Activated B cell treated with CpG ODN at 0.5 μM for 24 hours (primary cell): ENCODE measurements at places on chromosomes 1 and 21. TPM values are rescaled to one million over a fixed set of nuclear protein-coding genes. Genes with fewer than 3 reads are reported as not detected.

DNA sequence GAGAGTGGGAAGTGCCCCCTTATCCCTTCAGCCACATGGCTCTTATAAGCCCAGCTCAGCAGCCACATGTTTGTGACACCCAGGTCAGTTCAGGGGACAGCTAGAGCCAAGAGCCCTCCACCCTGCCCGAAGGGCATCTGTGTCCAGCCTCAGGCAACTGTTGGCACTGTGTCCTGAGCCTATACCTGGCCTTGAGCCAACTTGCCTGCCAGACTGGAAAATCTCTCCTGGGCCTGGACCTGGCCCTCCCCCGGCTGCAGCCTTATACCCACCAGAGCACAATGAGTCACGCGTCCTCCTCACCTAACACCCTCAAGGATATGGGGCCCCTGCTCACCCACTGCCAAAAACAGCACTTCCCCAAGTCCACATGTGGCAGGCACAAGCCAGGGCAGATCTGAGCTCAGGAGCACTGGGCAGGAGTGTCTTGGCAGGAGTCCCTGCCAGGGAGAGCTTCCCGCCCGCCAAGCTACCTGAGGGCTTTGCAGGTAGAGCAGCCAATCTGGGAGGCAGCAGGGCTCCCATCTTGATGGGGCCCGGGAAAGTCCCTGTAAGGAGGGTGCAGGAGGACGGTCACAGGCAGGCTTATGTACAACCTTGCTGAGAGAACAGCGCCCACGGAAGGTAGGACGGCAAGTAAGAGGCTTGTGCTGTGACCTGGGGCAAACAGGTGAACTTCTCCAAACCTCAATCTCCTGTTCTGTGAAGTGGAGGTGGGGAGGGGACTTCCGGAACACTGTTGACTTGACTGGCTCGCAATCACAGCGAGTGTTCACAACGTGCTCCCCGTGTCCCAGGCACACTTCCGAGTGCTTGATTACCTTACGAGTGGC lies 19.8 kb upstream of the HSPG2 start:
- no peak overlapping the region for H3K4me3 ChIP-seq
- DNase-seq, result no peak
- peaks cover 7% of the 10 kb centered on the region for H3K27me3 ChIP-seq
- no peaks in the 10 kb centered on the region for H3K36me3 ChIP-seq

DNA sequence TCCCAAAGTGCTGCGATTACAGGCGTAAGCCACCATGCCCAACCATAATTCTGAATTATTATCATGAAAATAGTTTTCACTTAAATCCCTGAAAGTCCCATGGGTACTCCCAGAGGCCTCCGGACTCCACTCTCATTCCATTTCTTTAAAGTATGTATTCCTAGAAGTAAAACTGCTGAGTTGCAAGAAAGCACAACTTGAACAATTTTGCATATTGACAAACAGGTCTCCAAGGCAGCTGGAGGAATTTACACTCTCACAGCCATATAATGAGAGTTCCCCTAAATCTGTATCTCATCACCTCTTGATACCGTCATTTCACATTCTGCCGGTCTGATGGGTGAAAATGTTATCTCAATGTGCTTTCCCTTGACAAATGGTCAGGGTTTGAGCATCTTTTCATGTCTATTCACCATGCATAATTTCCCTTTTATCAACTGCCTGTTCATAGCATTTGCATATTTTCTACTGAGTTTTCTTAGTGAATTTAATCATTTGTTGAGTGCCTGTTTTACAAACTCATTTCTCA lies 129.4 kb downstream of the SMYD3 start:
- H3K27me3 ChIP-seq, result no peaks in the 10 kb centered on the region
- no peaks in the 10 kb centered on the region for H3K4me1 ChIP-seq
- DNase-seq, result no peak
- H3K36me3 ChIP-seq, result no peaks in the 10 kb centered on the region
- no peak overlapping the region for H3K27ac ChIP-seq

The MIXL1 gene
- 0.75 and 0.93 TPM in 2 replicates for total RNA-seq

- no peak overlapping the region for H3K27ac ChIP-seq
- H3K4me1 ChIP-seq, result no peaks in the 10 kb centered on the region
Measured at GRCh38 chr1:183279835-183280234, 93.8 kb downstream of the LAMC2 start.

The TESK2 gene
- total RNA-seq, result 11.7 and 12.2 TPM in 2 replicates

The HCRTR1 gene
- not detected in 2 replicates for total RNA-seq

DNA sequence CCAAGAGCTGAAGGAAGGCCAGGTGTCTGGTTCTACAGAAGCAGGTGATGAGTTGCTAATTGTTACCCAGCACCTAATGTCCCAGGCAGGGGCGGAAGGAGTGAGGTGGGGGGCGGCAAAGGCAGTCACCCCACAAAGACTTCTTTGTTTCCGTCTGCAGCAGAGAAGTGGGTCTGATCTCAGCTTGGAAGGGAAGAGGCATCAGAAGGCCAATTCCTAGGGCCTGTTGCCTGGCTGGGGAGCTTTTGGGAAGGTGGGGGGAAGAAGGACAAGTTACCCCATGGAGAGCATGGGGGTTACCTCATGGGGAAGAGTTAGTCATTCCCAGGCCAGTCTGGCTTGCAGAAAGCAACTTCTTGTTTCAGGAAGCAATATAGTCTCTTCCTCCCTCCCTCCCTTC lies 10.9 kb downstream of the IGSF21 start:
- H3K27ac ChIP-seq, result no peak overlapping the region
- H3K4me1 ChIP-seq, result no peaks in the 10 kb centered on the region
- H3K27me3 ChIP-seq, result peaks cover 43% of the 10 kb centered on the region
- no peaks in the 10 kb centered on the region for H3K36me3 ChIP-seq
- DNase-seq, result no peak

DNA sequence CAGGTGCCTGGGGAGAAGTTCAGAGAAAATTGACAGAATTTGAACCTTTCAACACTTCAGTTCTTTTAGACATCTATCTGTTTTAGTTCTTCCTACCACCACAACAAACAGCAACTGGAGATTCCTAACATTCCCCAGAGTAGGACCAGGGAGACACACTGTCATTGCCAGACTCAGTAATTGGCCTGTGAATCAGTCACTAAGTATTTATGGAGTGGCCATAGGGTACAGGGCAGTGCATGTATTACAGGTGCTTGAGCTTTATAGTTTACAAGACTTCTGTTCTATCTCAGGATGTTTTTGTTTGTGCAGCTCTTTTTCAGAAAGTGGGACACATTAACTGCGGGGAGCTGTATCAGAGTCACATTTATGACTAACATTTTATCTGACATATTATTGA lies 1.7 kb downstream of the CDC14A start:
- H3K36me3 ChIP-seq, result peaks cover 36% of the 10 kb centered on the region
- H3K4me3 ChIP-seq, result peak overlapping the region; percentile 99
- no peaks in the 10 kb centered on the region for H3K27me3 ChIP-seq
- no peak for DNase-seq
- H3K27ac ChIP-seq, result peak overlapping the region; percentile 94

GRCh38 chr1:22123901-22124404 lies 18.9 kb downstream of the WNT4 start:
- peaks cover 15% of the 10 kb centered on the region for H3K4me1 ChIP-seq
- no peaks in the 10 kb centered on the region for H3K27me3 ChIP-seq
- no peak overlapping the region for H3K27ac ChIP-seq
- H3K36me3 ChIP-seq, result peaks cover 21% of the 10 kb centered on the region

DNA sequence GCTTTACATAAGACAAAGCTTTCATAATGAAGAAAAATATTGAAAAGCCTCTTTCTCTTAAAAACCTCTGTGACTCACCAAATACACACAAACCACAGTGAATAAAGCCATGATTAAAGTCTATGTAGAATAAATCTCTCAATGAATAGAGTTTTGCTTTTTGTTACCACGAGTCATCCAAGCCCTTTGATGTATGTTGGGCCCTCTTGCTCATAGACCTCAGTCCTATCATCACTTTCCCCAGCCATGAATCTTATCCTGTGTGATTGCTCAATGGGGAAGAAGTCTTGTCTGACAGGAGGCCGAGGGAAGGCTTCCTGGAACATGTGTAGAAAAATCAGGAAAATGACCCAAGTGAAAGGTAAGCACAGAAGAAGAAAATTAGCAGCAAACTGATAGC lies 60.8 kb downstream of the NGF start:
- H3K27me3 ChIP-seq, result peaks cover 2% of the 10 kb centered on the region
- no peak overlapping the region for H3K27ac ChIP-seq
- H3K4me3 ChIP-seq, result no peak overlapping the region
- DNase-seq, result no peak
- H3K36me3 ChIP-seq, result no peaks in the 10 kb centered on the region
- H3K4me1 ChIP-seq, result no peaks in the 10 kb centered on the region

DNA sequence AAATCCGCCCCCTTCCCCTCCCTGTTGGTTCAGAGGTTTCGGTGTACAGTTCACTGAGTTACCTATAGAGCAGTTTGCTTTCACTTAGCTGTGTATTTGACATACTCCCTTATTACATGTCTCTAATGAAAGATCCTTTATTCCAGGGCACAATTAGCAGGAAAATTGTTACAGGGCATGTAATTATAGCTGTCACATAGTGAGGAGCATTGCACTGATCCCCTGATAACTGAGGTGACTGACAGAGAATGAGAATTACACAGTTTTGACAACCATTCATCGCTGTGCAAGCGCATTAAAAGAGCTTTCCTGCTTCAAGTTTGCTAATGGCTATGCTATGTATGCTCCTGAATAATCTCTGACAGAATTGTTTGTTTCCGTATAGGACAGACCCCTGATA lies 26.9 kb downstream of the DAP3 start:
- H3K27me3 ChIP-seq, result no peaks in the 10 kb centered on the region

The RPAP2 gene
- total RNA-seq, result 27.1 and 31.7 TPM in 2 replicates

- H3K27ac ChIP-seq, result no peak overlapping the region
- H3K4me1 ChIP-seq, result peaks cover 10% of the 10 kb centered on the region
- no peak for DNase-seq
- peaks cover 46% of the 10 kb centered on the region for H3K27me3 ChIP-seq
- no peaks in the 10 kb centered on the region for H3K36me3 ChIP-seq
Measured at GRCh38 chr1:47532921-47533792, 95.3 kb downstream of the FOXD2 start.

DNA sequence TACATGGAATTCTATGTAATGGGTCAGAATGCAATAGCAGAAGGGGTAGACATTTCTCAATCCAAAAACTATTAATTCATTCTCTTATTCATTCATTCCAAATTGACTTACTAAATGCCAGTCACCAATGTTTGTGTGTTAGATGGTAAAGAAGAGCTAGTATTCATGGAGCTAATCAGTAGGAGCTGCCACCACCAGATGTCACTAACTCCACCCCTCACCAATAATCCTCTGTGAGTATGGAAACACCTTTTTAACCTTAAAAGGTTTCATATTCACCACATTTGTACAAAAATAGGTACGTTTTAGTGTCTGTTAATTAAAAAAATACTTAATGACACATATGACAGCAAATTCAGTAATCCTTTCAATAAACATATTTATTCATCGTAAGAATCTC lies 131.8 kb upstream of the PKN2 start:
- H3K27me3 ChIP-seq, result no peaks in the 10 kb centered on the region
- DNase-seq, result no peak
- no peak overlapping the region for H3K27ac ChIP-seq
- no peak overlapping the region for H3K4me3 ChIP-seq

The HSD3B2 gene
- total RNA-seq, result not detected in 2 replicates

The LHX8 gene
- not detected in 2 replicates for total RNA-seq

The TRIM46 gene
- 1.2 and 1.9 TPM in 2 replicates for total RNA-seq

DNA sequence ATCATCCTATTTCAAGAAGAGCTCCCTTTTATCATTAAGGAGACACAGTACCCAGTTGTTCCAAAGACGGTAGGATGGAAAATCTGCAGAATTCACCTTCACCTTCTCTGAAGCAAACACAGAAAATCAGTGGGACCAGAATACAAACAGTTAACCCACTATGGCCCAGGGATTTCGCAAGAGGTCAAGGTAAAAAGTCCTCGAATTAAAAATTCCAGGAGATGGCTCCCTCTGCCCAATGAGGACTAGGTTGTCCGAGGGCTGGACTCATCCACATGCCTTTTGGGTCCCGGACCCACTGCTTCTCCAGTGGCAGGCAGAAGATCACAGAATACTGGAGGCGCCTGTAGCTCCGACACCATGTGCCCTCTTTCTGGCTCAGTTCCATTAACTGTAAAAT lies 42.9 kb downstream of the RCAN1 start:
- H3K4me1 ChIP-seq, result peaks cover 7% of the 10 kb centered on the region
- no peak overlapping the region for H3K4me3 ChIP-seq
- DNase-seq, result no peak
- H3K27ac ChIP-seq, result no peak overlapping the region

The WDR64 gene
- total RNA-seq, result 0.34 and 0.58 TPM in 2 replicates

The OR2G3 gene
- not detected in 2 replicates for total RNA-seq

DNA sequence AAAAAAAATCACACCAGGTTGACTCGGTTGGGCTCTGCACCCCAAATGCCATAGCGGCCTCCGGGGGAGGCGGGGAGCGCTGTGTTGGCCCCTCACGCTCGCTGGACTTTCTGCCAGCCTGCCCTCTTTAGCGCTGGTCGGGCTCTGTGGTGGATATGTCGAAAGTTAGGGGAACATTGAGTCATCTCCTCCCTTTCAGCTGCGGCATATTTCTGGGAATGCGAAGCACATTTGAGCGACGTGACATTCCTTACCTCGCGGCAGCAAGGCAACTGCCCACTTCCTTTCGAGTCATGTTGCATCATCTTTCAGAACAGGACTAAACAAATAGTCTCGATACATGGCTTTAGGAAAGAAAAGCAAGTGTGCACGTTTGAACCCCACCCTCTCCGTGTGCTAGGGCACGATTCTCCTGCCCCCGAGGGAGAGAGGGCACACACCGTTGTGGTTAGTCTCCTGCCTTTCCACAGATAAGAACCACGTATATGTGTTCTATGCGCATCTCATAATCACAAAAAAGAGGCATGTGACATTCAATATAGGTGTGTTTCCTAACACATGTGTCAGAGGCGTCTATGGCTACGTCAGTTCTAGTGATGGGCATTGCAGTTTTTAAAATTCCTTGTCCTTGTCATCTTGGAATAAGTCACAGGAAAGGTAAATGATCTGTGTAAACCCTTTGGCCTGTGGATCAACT lies 105.9 kb upstream of the SLC45A1 start:
- H3K4me3 ChIP-seq, result no peak overlapping the region
- peaks cover 46% of the 10 kb centered on the region for H3K27me3 ChIP-seq
- no peak for DNase-seq

- no peaks in the 10 kb centered on the region for H3K36me3 ChIP-seq
- no peaks in the 10 kb centered on the region for H3K4me1 ChIP-seq
- H3K27me3 ChIP-seq, result peaks cover 3% of the 10 kb centered on the region
- no peak for DNase-seq
Measured at GRCh38 chr1:14679027-14679688, 80.7 kb downstream of the KAZN start.

- H3K36me3 ChIP-seq, result no peaks in the 10 kb centered on the region
- no peaks in the 10 kb centered on the region for H3K27me3 ChIP-seq
- DNase-seq, result no peak
- H3K27ac ChIP-seq, result no peak overlapping the region
- no peak overlapping the region for H3K4me3 ChIP-seq
Measured at GRCh38 chr1:165862448-165862847, 35.0 kb downstream of the UCK2 start.

GRCh38 chr1:60891765-60892164 lies 190.6 kb upstream of the NFIA start:
- no peaks in the 10 kb centered on the region for H3K36me3 ChIP-seq
- no peak for DNase-seq
- no peaks in the 10 kb centered on the region for H3K4me1 ChIP-seq
- H3K4me3 ChIP-seq, result no peak overlapping the region

The BSND gene
- 0.05 TPM in 1 of 2 replicates, not detected in the other for total RNA-seq
